ENCODE measurements at places on chromosomes 16 and 17.

DNA sequence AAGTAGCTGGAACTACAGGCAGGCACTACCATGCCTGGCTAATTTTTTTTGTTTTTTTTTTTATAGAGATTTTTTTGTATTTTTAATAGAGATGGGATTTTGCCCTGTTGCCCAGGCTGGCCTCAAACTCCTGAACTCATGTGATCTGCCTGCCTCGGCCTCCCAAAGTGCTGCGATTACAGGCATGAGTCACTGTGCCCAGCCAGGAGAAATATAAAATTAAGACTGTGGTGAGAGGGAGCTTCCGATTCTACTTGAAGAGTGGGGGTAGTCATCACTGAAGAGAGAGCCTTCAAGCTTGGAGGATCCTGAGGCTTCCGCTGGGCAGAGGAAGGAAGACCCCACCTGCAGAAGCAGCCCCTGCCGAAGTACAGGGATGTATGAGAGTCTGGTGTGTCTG, 34.4 kb upstream of the RGS9 start:
- DNase-seq: no peak

- no peak for DNase-seq
These were observed 137.7 kb downstream of the RPTOR start for GRCh38 chr17:80682372-80682771.

- no peak for DNase-seq
These were observed 19.3 kb downstream of the ANKFN1 start for GRCh38 chr17:56172517-56172982.

DNA sequence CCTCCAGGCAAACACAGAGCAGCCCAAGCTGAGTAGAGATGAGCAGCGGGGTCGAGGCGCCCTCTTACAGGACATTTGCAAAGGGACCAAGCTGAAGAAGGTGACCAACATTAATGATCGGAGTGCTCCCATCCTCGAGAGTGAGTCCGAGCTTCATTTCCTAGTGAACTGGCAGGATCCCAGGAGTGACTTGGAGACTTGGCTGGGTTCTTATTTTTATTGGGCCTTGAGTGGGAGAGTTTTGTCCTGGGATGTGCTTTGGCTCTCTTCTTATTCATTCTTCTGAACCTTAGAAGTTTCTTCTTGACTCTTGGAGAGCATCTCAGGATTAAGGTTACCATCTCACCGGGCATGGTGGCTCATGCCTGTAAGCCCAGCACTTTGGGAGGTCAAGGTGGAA, 27.2 kb upstream of the CDC6 start:
- DNase-seq: no peak

DNA sequence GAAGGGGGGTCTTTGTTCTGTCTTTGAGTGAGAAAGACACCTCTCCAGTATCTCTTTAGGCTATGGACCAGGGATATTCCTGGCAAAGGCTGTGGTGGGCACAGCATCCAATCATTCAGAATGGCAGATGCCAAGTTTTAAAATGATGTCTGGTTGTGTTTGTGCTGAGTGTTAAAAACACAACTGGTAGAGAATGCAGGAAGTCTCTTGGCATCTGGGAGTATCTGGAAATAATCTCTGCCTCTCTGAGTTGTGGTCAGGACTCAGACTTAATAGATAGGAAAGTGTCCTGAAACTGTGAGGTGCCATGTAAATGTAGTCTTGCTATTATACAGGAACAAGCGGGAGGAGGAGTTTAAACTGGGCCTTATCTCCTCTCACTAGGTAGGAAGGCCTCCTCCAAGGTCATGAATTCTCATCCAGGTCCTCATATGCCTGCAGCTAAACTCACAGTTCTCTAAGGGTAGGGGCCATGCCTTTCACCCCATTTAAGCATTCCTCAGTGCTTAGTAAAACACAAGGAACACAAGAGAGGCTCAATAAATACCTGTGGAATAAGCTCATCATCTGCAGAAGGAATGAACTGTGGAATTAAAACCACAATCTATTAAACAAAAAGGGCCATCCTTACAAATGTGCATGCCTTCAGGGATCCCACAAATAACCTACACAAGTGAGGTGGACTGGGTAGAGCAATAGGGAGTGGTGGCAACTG, 317.6 kb downstream of the CBLN1 start:
- no peak for DNase-seq

GRCh38 chr16:79288066-79288465, 312.5 kb downstream of the MAF start:
- DNase-seq: no peak

GRCh38 chr16:84670063-84670462, 21.8 kb downstream of the KLHL36 start:
- DNase-seq: no peak

Data from stimulated activated CD8-positive, alpha-beta memory T cell treated with anti-CD3 and anti-CD28 coated beads, Interleukin-4, amount 100 ng/mL, for 48 hours (primary cell).